Left lung (tissue), 14 donors: ENCODE measurements at places on chromosomes 13 and 19.
A peak's percentile ranks its signal among the peaks of the same experiment; 100 is the strongest.

GRCh38 chr13:49097374-49097773 lies 121.7 kb downstream of the FNDC3A start:
- H3K4me3 ChIP-seq: no peak overlapping the region
- peaks cover 27% of the 10 kb centered on the region for H3K4me1 ChIP-seq
- H3K36me3 ChIP-seq: no peaks in the 10 kb centered on the region

GRCh38 chr19:12379732-12380443 lies 14.4 kb upstream of the ZNF442 start:
- H3K4me3 ChIP-seq: no peak overlapping the region
- H3K4me1 ChIP-seq: no peaks in the 10 kb centered on the region
- DNase-seq: no peak
- no peaks in the 10 kb centered on the region for H3K36me3 ChIP-seq
- H3K27me3 ChIP-seq: no peaks in the 10 kb centered on the region

GRCh38 chr13:75506018-75506417 lies 24.0 kb upstream of the TBC1D4 start:
- H3K27ac ChIP-seq: no peak overlapping the region
- H3K4me1 ChIP-seq: peaks cover 7% of the 10 kb centered on the region
- DNase-seq: no peak
- no peaks in the 10 kb centered on the region for H3K36me3 ChIP-seq
- H3K4me3 ChIP-seq: no peak overlapping the region

- peaks cover 18% of the 10 kb centered on the region for H3K4me1 ChIP-seq
- no peak overlapping the region for H3K27ac ChIP-seq
- no peaks in the 10 kb centered on the region for H3K27me3 ChIP-seq
- DNase-seq: no peak
These were observed 46.4 kb downstream of the AP1M1 start for GRCh38 chr19:16244091-16244490.

DNA sequence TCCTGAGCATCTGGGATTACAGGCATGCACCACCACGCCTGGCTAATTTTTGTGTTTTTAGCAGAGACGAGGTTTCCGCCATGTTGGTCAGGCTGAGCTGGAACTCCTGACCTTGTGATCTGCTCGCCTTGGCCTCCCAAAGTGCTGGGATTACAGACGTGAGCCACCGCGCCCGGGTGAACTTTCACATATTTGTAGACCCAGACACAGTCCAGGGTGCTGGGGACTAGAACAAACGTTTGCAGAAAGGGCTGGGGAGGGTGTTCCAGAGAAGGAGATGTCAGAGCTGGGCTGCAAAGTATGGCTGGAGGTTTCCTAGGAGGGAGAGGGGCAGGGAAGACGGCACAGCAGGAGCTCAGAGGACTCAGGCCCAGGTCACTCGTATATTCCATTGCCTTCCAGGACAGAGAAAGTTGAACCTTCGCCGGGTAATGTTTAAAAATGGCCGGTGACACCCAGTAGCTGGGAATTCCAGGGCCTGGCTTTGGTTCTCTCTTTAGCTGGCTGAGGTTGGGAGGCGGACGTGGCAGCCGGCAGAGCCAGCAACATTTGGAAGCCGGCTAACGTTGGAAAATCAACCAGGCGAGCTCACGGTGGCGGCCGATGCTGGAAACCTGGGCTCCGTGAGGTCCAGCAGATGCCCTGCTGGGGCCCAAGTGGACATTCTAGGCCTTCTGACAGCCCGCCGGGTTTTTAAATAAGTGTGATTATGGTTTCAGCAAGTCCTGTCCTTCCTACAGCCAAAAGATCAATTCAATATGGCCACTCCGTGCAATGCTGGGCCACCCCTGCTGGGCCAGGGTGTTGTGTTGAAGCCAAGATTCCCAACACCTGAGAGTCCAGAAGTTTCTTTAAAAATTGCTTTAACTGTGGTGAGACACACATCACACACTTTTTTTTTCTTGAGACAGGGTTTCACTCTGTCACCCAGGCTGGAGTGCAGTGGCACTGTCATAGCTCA lies 41.5 kb downstream of the NFIC start:
- peaks cover 61% of the 10 kb centered on the region for H3K4me1 ChIP-seq
- H3K36me3 ChIP-seq: no peaks in the 10 kb centered on the region
- H3K4me3 ChIP-seq: no peak overlapping the region
- no peak for DNase-seq

GRCh38 chr19:38741670-38742069 lies 2.6 kb downstream of the CAPN12 start:
- DNase-seq: no peak
- no peaks in the 10 kb centered on the region for H3K27me3 ChIP-seq
- peaks cover under 1% of the 10 kb centered on the region for H3K4me1 ChIP-seq
- H3K36me3 ChIP-seq: no peaks in the 10 kb centered on the region
- no peak overlapping the region for H3K27ac ChIP-seq
- no peak overlapping the region for H3K4me3 ChIP-seq

DNA sequence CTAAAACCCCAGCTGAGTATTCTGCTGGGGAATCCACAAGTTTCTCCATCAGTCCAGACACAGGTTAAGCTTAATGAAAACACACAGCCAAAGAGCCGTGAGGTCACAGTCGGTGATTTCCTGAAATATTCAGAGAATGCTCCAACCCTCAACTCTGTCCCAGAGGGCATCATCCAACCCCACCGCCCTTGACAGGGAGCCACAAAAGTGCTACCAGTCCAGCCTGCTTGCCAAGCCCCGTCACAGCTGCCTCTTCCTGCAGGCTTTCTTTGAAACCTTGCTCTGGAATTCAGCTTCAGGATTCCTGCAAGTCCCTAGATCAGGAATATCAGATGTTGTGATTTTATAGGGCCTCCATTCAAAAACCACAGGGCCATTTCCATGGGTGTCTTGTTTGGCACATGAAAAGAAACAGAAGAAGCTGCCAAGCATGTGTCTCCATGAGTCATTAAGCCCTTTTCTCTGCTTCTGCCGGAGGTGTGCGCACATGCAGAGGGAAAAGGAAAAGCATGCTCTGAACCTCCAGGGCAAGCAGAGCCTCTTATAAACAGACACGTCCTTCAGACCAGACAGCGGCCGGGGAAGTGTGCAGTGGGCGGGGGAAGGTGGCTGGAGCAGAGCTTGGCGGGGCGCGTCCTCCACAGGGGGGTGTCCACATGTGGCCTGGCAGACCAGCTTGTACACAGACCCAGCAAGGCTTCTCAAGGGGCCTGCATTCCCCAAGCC lies 164.7 kb downstream of the KATNAL1 start:
- no peaks in the 10 kb centered on the region for H3K27me3 ChIP-seq
- peaks cover 14% of the 10 kb centered on the region for H3K4me1 ChIP-seq
- H3K36me3 ChIP-seq: no peaks in the 10 kb centered on the region

- peaks cover 2% of the 10 kb centered on the region for H3K4me1 ChIP-seq
- peaks cover 35% of the 10 kb centered on the region for H3K36me3 ChIP-seq
- H3K27ac ChIP-seq: no peak overlapping the region
- H3K4me3 ChIP-seq: no peak overlapping the region
These were observed 10.9 kb downstream of the MIR17HG start for GRCh38 chr13:91358387-91358782.

GRCh38 chr13:34076319-34076718 lies 258.4 kb downstream of the RFC3 start:
- no peaks in the 10 kb centered on the region for H3K36me3 ChIP-seq
- no peak for DNase-seq
- H3K27me3 ChIP-seq: no peaks in the 10 kb centered on the region
- no peak overlapping the region for H3K4me3 ChIP-seq

GRCh38 chr13:75359266-75359665 lies 122.7 kb downstream of the TBC1D4 start:
- no peaks in the 10 kb centered on the region for H3K27me3 ChIP-seq
- H3K27ac ChIP-seq: no peak overlapping the region
- no peak for DNase-seq
- H3K4me1 ChIP-seq: no peaks in the 10 kb centered on the region

- peak overlapping the region; percentile 91 for H3K27ac ChIP-seq
- no peak for DNase-seq
- H3K27me3 ChIP-seq: no peaks in the 10 kb centered on the region
- H3K4me3 ChIP-seq: peak overlapping the region; percentile 55
- H3K36me3 ChIP-seq: no peaks in the 10 kb centered on the region
These were observed 1.5 kb downstream of the STARD13 start for GRCh38 chr13:33284031-33284430.

DNA sequence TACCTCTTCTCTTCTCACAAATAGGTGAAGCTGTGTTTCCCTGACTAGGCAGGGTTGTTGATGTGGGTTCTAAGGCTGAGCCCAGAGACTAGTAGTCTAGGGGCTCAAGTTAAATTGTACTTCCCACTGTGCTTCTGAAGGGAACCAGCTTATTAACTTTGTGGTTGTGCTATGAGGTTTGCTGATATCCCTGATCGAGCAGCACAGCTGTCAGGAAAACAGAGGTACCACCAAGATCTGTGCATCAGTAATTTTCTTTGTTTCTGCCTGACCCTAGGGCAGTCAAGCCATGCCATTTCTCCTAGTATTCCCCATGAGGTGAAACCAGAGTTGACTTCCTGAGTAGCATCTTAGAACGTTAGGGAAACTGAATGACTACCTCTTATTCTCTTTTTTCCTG lies 853.8 kb upstream of the MIR17HG start:
- H3K4me3 ChIP-seq: no peak overlapping the region
- no peak overlapping the region for H3K27ac ChIP-seq
- no peak for DNase-seq
- no peaks in the 10 kb centered on the region for H3K4me1 ChIP-seq
- H3K36me3 ChIP-seq: no peaks in the 10 kb centered on the region
